ENCODE measurements at places on chromosomes 3 and 15.

DNA sequence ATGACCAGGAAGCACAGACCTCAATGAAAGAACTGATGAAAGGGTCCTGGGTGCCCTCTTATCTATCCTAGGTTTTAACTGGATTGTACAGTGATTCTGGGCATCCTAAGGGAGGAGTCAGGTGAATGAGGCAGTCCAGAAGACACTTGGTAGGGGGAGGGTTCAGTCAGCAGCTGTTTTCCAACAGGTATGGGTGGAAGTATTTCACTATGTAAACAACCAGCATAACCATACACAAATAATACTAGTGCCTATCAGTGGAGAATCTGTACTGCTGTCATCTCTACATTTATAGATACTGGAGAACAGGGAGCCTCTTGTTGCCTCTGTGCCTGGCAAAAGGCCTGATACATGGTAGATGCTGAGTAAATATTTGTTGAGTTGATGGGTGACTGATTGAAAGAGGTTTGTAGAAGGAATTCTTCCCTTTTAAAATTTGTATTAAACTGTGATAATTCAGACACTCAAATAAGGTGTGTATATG lies 328.5 kb downstream of the RBMS3 start:
- DNase-seq: no peak

DNA sequence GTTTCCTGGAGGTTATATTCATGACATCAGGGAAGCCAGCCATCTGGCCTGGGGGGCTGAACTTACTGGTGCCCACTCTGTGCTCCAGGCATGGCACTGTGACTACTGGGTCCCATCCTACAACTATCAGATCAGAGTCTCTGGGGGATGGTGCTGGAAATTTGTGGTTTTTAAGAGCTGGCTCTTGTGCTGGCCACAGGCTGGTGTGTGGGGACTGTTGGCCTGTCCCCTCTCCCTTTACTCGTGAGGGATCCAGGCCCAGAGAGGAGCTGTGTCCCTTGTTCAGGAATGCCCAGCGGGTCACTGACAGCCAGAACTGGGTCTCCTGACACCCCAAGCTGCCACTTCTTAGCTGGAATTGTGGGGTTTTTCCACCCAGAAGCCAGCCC lies 44.5 kb upstream of the SEC22A start:
- DNase-seq: no peak

- DNase-seq: no peak
These were observed 932 bp upstream of the TP53BP1 start for GRCh38 chr15:43493703-43494472.

DNA sequence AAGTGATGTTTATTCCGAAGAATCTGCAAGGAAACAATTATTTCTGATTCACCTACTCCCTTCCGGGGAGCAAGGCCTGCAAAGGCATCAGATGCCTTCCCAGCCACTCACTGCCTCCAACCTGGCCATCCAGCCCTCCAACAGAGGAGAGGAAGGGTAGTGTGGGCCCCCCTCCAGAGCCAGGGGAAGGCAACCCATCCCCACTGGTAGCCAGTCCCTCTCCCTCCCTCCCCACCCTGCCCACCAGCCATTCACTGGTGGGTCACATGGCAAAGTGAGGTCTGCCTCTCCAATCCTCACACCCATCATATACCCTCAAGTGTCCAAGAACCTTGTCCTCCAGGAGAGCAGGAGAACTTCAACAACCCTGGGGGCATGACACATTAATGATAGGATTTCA lies 2.4 kb upstream of the VIPR1 start:
- DNase-seq: no peak

- no peak for DNase-seq
These were observed 2.4 kb downstream of the CHCHD4 start for GRCh38 chr3:14122301-14122700.

DNA sequence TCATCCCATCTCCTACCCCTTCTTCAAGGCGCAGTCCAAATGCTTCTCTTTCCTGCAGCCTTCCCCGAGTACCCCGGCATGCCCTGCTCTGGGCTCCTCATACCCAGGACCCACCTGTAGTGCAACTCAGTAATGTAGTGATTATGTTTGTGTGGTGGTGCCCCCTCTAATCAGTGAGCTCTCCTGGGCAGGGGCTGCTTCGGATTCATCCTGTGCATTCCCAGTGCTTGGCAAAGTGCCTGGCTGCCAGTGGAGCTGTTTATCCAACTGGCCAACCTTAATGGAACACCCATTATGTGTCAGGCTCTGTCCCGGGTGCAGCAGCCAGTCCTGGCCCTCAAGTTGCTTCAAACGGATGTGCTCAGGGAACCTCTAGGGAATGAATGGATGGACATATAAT lies 174.4 kb upstream of the LINGO1 start:
- no peak for DNase-seq

- DNase-seq: peak; percentile 41
These were observed at the start of gene LTK for GRCh38 chr15:41513506-41514227. TSS of gene LTK (minus strand) at chr15:41513827. CDS start at chr15:41513709, 118 bp downstream.

DNA sequence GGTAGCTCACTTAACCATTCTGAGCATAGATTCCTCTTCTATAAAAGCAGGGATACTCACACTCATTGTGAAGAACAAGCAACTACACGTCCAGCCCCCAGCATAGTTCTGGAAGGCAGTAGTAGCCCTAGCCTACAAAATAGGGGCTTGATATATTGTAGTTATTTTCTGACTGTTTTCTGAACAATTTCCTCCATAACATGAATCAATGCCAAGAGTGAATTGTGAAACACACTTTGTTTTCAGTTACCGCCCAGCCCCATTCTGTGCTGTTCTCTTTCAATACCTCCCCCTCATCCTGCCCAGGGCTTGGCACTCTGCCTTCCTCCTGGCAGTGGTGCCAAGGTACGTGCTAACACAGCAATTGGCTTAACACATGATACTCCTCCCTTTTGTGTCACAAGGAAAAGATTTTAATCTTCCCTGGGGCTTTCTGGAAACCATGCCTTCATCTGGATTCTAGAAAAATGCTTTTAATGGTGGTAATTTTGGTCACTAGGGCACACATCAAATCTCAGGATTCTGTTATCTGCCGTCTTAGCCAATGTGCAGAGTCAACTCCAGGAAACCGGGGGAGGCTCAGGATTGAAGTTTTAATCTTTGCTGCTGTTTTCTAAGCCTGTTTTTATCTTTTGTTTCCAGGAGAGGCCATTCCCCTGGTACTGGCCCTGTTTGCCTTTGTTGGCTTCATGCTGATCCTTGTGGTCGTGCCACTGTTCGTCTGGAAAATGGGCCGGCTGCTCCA lies 37.2 kb downstream of the IL20RB start:
- DNase-seq: peak; percentile 84

DNA sequence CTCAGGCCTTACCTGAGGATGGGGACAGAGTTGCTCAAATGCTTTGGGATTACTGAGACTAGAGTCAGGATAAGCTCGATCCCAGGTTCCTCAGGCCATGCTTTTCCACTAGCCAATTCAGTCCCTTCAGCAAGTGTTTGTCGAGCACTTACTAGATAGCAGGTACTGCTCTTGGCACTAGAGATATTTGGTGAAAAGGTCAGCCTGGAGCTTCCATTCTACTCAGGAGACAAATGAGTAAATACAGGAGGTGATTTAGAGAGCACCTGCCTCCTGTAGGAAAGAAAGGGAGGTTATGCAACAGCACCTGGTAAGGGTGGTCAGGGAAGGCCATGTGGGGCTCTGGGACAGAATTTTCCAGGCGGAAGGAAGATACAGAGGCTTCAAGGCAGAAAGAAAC lies 99.9 kb downstream of the CACNA1D start:
- DNase-seq: no peak

GRCh38 chr15:44554934-44555723 lies 18.2 kb downstream of the EIF3J start:
- no peak for DNase-seq

DNA sequence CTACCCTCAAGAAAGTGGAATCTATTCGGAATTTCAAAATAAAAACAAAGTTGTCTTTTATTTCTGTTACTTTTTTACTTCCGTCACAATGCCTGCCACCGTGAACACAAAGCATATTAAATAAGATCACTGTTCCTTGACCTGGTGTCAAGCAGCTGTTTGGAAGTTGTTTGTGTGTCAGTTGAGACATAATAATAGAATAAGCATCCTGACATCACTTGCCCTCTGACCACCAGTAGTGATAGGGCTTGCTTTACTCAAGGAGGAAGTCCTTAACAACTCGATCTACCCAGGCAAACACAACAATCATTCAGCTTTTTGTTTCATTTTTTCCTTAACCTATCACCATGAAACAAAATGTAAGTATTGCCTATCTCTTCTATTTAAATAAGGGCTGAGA lies 454.4 kb upstream of the RASGRP1 start:
- no peak for DNase-seq

- DNase-seq: no peak
These were observed 9.2 kb downstream of the VILL start for GRCh38 chr3:37999836-38000235.

DNA sequence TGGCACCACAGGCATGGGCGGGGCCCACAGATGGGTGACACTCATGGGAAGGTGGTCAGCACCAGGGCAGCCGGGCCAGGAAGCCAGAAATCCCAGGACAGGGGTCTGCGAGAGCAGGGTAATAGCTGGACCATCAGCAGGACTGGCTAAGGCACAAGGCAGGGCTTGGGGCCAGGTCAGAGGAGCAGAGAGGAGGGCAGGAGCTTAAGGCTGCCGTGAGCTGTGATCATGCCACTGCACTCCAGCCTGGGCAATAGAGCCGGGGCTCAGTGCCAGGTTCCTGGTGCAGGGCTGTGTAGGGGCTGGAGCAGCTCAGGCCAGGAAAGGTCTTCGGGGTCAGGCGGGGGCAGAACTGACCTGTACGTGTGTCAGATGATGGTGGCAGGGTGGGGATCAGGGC lies 64.2 kb upstream of the LINGO1 start:
- DNase-seq: no peak

GRCh38 chr15:70048198-70048565 lies 49.5 kb downstream of the TLE3 start:
- no peak for DNase-seq

DNA sequence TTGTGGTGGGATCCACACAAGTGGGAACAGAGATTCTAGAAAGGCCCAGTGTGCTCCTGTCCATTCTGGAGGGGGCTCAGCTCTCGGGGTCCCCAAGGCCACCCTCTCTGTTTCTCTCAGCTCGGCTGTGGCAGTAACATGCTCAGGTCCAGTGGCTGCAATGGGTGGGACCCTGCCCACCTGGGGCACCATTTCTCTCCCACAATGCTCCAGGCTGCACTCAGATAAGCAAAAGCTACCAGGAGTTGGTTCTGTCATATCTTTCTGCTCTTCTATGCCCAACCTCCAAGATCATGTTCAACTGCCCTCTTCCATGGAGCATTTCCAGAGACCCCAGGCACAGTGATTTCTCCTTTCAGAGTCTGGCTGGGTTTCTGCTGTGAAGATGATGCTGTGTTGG lies 40.8 kb downstream of the ITGA11 start:
- DNase-seq: no peak

- DNase-seq: no peak
These were observed 297.3 kb upstream of the PROK2 start for GRCh38 chr3:72082186-72082715.

DNA sequence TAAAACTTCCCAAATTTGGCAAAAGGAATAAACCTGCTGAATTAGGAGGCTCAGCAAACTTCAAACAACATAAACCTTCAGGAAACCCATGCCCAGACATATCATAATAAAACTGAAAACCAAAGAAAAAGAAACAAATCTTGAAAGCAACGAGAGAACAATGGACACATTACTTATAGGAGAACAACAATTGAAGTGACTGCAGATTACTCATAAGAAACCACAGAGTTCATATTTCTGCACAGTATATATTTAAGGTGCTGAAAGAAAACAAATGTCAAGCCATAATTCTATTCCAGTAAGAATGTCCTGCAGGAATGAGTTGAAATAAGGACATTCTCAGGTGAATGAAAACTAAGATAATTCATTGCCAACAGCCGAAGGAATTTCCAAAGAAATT lies 80.8 kb upstream of the PROK2 start:
- DNase-seq: no peak
